ENCODE measurements at places on chromosomes 13 and 19. TPM values are rescaled to one million over a fixed set of nuclear protein-coding genes. Genes with fewer than 3 reads are reported as not detected.

CEACAM16 gene
- not detected for total RNA-seq

ATP12A gene
- not detected for total RNA-seq

ZNF763 gene
- 1.9 TPM for total RNA-seq

EXOSC5 gene
- 8.7 TPM for total RNA-seq

LHB gene
- 0.84 TPM for total RNA-seq

TMEM59L gene
- 8.9 TPM for total RNA-seq

SPIB gene
- total RNA-seq, result 0.62 TPM

RFPL4AL1 gene
- not detected for total RNA-seq

MISP3 gene
- total RNA-seq, result 2.2 TPM

IGFL3 gene
- total RNA-seq, result not detected

TEX29 gene
- total RNA-seq, result 0.96 TPM

PRR12 gene
- total RNA-seq, result 31.3 TPM

MBD3L3 gene
- not detected for total RNA-seq

KLK4 gene
- total RNA-seq, result not detected

ZNF497 gene
- 0.87 TPM for total RNA-seq

ATP4A gene
- not detected for total RNA-seq

SOHLH2 gene
- total RNA-seq, result not detected

NPAS1 gene
- 9.8 TPM for total RNA-seq

TTYH1 gene
- 2.2 TPM for total RNA-seq

MAP1S gene
- total RNA-seq, result 60.1 TPM

CFAP97D2 gene
- total RNA-seq, result not detected

PDE4C gene
- 2.3 TPM for total RNA-seq

NANOS2 gene
- not detected for total RNA-seq

FSD1 gene
- total RNA-seq, result 0.84 TPM

GJB2 gene
- 0.23 TPM for total RNA-seq

ZNF726 gene
- 0.75 TPM for total RNA-seq

C19orf47 gene
- total RNA-seq, result 16.9 TPM

IQCN gene
- 8.1 TPM for total RNA-seq

PODNL1 gene
- 4.3 TPM for total RNA-seq
